ENCODE measurements at places on chromosomes 6 and 20.

DNA sequence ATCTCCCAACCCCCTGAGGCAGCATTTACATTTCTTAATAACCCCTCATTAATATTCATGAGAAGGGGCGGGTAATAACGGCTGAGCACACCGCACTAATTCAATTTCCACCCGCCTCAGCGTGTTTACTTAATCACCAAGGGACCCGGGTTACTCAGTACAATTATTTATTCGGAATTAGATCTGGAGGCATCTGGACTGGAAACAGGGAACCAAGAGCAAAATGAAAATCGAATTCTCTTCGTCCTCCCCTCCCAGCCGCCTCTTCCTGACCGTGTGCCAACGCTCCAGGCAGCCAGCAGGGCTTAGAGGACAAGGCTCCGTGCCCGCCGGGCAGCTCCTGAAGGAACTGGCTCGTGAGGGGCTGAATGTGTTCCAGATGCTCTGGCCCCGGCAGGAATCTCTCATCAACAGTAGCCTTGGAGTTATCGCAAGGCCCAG is 23.5 kb upstream of the CTNNBL1 start:
- DNase-seq: no peak

DNA sequence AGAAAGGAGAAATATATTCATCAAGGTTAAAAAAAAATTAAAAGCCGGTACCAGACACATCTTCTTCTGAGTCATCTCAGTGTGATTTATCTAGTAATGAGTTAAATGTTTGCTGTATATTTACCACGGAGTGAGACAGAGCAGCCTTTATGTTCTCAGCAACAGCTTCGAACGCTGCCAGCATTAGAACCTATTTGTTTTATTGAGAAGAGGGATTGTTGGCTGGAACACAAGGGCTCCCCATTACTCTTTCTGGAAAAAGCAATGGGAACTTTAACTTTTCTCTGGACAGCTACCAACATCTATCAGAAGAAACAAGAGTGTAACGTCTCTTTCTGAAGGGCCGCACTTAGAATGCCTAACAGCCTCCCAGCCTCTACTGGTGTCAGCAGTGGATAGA is 105.3 kb upstream of the TAB2 start:
- no peak for DNase-seq

DNA sequence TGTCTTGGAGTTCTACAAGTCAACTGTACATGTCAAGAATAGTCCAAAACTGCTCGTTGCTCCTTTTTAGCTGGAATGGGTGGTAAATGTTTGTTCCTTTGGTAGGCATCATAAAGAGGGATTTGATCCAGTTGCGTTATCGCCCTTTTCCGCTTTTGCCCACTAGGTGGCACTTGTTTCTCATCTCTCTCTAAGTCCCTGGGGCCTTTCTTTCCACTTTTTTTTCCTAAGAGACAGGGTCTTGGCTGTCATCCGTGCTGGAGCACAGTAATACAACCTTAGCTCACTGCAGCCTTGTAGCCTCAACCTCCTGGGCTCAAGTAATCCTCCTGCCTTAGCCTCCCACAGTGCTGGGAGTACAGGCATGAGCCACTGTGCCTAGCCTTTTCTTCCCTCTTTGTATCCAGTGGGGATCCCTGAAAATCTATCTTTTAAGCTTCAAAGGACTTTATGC is 20.7 kb downstream of the GTPBP2 start:
- peak; percentile 55 for DNase-seq

DNA sequence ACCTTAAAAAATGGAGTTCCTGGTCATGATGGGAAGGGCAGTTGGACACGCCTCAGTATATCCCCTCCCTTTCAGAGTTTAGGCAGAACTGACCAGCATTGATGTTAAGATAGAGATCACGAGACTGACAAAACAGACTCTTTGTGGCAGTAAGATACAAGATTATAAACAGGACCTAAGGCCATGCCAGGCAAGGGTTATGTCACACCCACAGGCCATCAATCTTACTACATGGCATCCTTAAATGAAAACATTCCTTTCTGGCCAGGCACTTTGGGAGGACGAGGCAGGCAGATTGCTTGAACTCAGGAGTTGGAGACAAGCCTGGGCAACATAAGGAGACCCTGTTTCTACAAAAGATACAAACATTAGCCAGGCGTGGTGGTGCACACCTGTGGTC is 129.3 kb upstream of the MLN start:
- no peak for DNase-seq

- DNase-seq: no peak
Measured at GRCh38 chr20:34724172-34724571, 20.0 kb downstream of the TP53INP2 start.

GRCh38 chr6:161353208-161353613 is 79.3 kb upstream of the AGPAT4 start:
- no peak for DNase-seq

- no peak for DNase-seq
Measured at GRCh38 chr6:141492521-141493284, 640.0 kb upstream of the GJE1 start.

DNA sequence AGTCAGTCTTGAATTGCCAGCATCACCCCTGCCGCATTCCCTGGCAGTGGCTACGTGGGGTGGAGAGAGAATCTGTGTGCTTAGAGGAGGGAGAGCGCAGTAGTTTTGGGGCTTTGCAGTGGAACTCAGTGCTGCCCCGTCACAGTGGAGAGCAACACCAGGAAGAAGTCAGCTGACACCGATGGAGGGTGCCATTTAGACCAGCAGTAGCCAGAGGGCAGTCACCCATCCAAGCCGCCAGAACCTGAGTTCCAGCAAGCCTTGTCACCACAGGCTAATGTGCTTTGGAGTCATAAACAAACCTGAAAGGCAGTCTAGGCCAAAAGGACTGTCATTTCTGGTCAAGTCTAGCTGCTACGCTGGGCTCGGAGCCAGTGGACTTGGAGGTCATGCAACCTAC is 22.0 kb upstream of the PERP start:
- DNase-seq: no peak

GRCh38 chr6:96015518-96016333 is at the start of gene FUT9:
FUT9 (plus strand) TSS chr6:96015974; CDS start chr6:96203156, 187,182 bp downstream.
- DNase-seq: peak; percentile 47

GRCh38 chr20:51418137-51418529 is 124.4 kb downstream of the NFATC2 start:
- DNase-seq: no peak

DNA sequence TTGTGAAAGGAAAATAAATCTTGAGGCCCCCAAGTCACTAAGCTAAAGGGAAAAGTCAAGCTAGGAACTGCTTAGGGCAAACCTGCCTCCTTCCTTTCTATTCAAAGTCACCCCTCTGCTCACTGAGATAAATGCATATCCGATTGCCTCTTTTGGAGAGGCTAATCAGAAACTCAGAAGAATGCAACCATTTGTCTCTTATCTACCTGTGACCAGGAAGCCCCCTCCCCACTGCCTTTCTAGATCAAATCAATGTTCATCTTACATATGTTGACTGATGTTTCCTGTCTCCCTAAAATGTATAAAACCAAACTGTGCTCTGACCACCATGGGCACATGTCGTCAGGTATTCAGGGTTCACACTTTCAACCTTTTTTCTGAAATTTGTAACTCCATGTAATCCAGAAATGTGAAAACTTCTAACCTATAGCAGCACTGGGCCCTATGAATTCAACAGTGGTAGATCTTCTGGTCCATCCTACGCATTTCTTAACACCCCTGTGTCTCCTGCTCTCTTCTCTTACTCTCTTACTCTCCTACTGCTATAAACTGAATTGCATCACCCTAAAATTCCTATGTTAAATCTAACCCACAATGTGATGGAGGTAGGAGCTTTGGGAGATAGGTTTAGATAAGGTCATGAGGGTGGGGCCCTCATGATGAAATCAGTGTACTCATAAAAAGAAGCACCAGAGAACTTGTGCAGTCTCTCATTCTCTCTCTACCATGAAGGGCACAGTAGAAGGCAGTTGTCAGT is 89.3 kb downstream of the EPB41L2 start:
- DNase-seq: no peak

DNA sequence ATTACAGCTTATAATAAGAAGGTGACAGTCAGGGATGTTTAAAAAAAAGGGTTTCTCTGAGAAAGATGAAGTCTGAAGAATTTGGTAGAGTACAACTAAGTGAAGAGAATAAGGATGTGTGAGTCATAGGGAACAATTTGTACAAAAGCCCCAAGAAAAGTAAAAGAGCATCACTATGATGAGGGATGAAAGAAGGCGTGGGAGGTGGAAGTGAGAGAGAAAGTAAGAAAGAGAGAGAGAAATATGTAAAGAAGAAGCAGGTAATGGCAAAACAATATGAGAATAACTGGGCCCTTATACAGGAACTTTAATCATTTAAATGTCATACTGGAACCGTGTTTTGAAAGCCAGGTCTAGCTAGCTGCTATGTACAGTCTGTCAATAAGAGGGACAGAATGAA is 179.4 kb downstream of the ASCC3 start:
- no peak for DNase-seq

- DNase-seq: no peak
Measured at GRCh38 chr6:43953794-43954310, 173.4 kb downstream of the MRPL14 start.

GRCh38 chr6:22145823-22146677 is 150.8 kb downstream of the PRL start:
- no peak for DNase-seq

DNA sequence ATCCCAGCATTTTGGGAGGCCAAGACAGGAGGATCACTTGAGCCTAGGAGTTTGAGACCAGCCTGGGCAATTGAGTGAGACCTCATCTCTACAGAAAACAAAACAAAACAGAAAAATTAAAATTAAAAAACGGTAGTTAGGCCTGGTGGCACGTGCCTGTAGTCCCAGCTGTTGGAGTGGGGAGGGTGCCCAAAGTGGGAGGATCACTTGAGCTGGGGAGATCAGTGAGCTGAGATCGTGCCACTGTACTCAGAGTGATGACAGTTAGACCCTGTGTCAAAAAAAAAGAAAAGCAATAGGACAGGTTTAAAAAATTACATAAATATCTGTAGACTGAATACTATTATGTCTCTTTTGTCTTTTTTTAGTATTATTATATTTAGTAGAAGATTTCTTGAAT is 64.3 kb downstream of the ITCH start:
- no peak for DNase-seq

DNA sequence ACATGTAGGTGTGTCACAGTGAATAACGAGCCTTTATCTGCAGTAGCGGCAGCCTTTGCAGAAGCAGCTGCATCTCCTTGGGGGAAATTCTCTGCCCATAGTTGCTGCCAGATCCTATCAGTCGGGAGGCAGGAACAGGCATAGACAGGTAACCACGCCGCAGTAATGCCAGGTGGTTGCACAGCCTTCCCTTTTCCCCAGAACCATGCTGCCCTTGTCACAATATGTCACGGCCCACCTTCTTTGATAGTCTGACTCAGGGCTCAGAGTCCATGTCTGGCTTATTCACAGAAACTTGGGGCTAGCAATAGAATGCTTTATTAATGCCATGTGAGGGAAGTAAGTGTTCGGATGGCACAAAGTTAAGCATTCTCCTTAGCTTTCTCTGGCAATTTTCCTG is 76.6 kb downstream of the F13A1 start:
- no peak for DNase-seq

- DNase-seq: no peak
Measured at GRCh38 chr6:84309336-84309735, 81.9 kb upstream of the CEP162 start.

DNA sequence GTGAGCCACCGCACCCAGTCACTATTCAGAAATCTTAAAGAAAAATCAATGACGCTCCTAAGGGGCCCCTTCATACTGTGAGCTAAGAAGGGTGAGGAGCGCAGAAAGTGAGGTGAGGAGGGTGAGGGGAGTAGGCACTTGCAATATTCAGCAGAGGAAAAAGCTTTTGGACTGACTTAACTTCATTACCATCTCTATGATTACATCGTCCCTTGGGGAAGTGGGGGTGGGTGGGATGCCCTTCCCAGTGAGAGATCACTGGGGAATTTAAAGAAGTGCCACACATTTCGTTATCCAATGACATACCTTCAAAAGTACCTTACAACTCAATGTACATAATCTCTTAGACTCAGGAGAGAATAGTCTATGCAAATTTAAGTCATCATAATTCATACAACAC is 46.5 kb downstream of the SMLR1 start:
- DNase-seq: no peak

DNA sequence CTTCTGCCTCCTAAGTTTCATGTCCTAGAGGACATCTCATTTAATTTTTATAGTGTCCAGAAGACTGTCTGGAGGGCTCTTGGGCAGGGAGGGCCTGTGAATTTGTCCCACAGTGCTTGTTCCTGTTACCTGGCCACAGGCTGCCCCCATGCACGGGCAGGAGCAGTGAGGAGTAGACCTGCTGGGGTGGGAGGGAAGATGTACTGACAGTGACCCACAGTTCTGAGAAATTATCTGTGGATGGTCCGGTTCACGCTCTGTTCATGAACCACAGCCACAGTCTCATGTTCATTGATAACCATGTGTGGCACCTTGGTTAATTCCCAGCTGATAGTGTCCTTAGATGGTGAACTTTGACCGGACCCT is 18.8 kb upstream of the ZNF831 start:
- DNase-seq: no peak

GRCh38 chr6:100806296-100806695 is 74.8 kb downstream of the ASCC3 start:
- no peak for DNase-seq

- DNase-seq: no peak
Measured at GRCh38 chr6:90885611-90886056, 298.8 kb upstream of the MAP3K7 start.

GRCh38 chr6:160331753-160332152 is 16.4 kb upstream of the SLC22A3 start:
- no peak for DNase-seq

GRCh38 chr6:86142326-86142725 is 499.6 kb upstream of the SYNCRIP start:
- no peak for DNase-seq

DNA sequence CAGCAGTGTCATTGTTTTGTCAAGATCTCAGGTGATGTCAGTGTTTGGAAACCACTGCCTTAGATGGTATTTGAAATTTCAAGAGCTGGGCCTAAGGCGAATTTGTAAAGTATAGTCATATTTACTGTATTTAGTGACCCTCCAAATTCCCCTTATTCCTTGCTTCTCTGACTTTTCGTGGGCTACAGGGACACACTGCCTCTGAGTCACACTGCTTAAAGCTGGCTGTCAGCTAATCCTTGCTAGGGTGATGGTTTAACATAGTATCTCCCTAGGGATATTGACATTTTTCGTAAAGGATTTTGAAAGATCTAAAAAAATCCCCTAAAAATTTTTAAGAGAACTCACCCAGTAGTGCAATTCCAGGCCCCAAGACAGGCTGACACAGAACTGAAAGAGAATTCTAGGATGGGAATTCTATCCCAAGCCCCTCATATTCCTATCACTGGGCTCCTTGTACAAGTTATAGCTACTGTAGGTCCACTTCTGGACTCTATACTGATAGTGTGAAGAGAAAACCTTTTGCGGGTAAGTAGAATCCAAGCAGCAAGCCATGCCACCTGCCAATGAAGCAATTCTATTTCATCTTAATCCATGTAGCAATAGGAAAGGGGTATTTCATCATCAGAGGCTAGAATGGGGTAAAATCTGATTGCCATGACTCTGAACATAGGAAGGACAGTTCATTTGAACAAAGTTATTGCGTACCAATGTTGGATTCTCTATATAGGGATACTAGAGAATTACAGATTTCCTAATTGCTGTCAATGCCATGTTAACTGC is 4.3 kb downstream of the BMP6 start:
- no peak for DNase-seq

All from left renal cortex interstitium (tissue), 4 donors.